Activated T-helper 1 cell treated with Interleukin-2 at 50 U/mL for 16 hours (primary cell): ENCODE measurements at places on chromosomes 11 and 22.

DNA sequence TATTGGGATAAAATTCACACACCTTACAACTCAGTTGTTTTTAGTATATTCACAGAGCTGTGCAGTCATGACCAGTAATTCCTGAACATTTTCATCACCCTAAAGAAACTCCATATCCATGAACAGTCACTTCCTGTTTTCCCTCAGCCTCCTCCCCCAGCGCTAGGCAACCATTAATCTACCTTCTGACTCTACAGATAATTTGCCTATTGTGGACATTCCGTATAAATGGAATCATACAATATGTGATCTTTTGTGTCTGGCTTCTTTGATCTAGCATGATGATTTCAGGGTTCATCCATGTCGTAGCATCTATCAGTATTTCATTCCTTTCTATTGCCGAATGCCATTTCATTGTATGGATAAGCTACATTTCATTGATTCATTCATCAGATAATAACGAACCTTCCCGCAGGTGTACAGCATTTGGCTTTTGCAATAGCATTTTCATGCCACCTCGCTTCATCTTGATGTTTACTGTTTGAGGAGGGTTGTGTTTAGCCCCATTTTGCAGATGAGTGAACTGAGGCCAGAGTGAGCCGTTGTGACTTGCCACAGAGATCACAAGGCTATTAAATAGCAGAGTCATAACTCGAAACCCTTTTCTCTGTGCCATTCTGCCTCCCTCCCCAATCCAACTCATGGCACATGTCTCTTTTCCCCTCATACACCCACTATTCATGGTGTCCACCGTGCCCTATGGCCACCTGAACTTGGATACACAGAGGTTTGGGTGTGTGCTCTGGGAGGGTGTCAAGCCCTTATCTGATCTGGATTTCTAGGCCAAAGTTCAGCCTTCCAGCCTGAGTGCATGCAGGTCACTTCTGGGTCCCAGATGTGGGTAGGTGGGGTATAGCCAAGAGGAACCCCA, 11.1 kb upstream of the MYH9 start:
- no peak for DNase-seq

GRCh38 chr11:1082728-1083620, 8.3 kb downstream of the MUC2 start:
- DNase-seq = no peak

- DNase-seq = no peak
Observed at GRCh38 chr11:34407121-34407813, 31.5 kb upstream of the CAT start.

GRCh38 chr11:76030968-76031590, 175.2 kb downstream of the WNT11 start:
- no peak for DNase-seq

GRCh38 chr22:39236321-39237317, 8.2 kb downstream of the PDGFB start:
- no peak for DNase-seq

GRCh38 chr22:46295277-46295971, 1.2 kb upstream of the GTSE1 start:
- DNase-seq = no peak

GRCh38 chr11:44840521-44841251, 110.0 kb downstream of the TP53I11 start:
- no peak for DNase-seq

GRCh38 chr11:79335681-79336080, 105.1 kb downstream of the TENM4 start:
- no peak for DNase-seq
